ENCODE measurements at places on chromosomes 6 and 20. TPM values are rescaled to one million over a fixed set of nuclear protein-coding genes. Genes with fewer than 3 reads are reported as not detected.

CFB gene
- 0.21 TPM for total RNA-seq

TRIM31 gene
- not detected for total RNA-seq

CDKAL1 gene
- 32.6 TPM for total RNA-seq

COL12A1 gene
- not detected for total RNA-seq

- DNase-seq: no peak
- H3K36me3 ChIP-seq: peaks cover 14% of the 10 kb centered on the region
- no peak overlapping the region for H3K27ac ChIP-seq
These were observed 121.4 kb downstream of the REV3L start for GRCh38 chr6:111361648-111362047.

- no peak overlapping the region for H3K4me3 ChIP-seq
- no peaks in the 10 kb centered on the region for H3K36me3 ChIP-seq
- no peaks in the 10 kb centered on the region for H3K4me1 ChIP-seq
- no peaks in the 10 kb centered on the region for H3K27me3 ChIP-seq
- no peak for DNase-seq
These were observed 187.1 kb upstream of the RNF217 start for GRCh38 chr6:124775121-124775520.

DNA sequence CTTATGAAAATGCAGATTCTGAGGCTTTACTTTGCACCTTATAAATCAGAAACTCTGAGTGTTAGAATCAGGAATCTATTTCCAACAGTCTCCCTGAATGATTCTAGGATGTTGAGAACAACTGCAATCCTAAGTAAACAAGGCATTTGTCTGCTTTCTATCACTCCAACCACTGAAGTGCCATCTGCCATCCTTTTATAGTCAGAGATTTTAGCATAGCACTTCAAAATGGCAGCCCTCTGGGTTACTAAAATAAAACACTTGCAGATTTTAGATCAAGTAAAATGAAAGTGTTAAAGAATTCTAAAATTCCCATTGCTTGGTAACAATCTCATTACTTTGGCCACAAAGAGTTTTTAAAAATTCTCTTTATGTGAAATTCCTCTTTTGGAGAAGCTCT lies 258.9 kb downstream of the CD109 start:
- no peaks in the 10 kb centered on the region for H3K36me3 ChIP-seq
- no peaks in the 10 kb centered on the region for H3K4me1 ChIP-seq
- DNase-seq: no peak
- peaks cover 2% of the 10 kb centered on the region for H3K27me3 ChIP-seq

DNA sequence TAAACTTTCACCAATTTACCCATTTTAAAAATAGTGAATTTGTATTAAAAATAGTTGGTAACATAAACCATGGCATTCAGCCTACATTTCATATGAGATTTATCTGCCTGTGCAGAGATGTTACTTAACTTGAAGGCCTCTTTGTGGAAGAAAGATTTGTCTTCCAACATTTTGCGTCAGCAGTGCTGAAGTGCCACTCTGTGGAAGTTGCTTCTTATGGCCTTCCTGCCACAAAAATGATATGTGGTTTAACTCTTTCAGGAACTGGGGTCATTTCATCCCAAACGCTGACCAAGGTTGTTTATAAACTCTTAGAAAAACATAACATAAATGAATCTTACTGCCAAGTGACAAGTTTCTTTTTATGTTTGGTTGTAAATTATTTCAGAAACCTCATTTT lies 246.8 kb downstream of the ARID1B start:
- H3K4me1 ChIP-seq: peaks cover 42% of the 10 kb centered on the region
- no peak overlapping the region for H3K4me3 ChIP-seq
- no peak for DNase-seq
- no peaks in the 10 kb centered on the region for H3K27me3 ChIP-seq
- no peak overlapping the region for H3K27ac ChIP-seq

DNA sequence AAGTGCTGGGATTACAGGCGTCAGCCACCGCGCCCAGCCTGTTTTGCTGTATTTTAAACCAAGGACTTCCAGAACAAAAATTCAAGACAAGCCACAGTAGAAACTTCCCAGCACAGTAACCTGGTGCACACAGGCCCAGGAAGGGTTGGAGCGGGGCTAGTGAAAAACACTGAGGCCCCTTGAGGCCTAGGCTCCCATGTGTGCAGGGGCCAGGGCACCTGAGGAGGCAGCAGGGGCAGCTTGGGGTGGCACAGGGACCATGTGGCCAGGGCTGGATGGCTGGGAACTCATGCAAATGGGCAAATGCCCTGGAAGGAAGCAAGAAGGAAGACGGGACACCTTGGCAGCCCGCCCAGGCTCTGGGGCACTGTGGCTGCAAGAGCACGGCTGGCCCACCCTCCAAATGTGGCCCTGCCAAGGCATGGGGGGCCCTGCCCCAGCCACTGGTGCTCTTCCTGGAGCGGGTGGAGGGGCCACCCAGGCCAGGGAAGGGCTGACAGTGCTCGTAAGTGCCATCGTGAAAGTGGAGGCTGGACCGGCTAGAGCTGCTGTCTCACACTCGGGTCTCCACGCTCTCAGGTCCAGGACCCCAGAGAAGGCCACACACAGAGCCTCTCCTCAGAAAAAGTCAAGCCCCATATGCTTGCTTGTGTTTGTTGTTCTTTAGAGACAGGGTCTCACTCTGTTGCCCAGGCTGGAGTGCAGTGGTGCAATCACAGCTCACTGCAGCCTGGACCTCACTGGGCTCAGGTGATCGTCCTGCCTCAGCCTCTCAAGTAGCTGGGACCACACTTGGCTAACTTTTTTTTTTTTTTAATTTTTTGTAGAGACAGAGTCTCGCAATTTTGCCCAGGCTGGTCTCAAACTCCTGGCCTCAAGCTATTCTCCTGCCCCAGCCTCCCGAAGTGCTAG lies 10.3 kb downstream of the SLC2A4RG start:
- H3K27me3 ChIP-seq: no peaks in the 10 kb centered on the region
- H3K4me3 ChIP-seq: no peak overlapping the region
- peaks cover 10% of the 10 kb centered on the region for H3K4me1 ChIP-seq
- DNase-seq: no peak
- H3K36me3 ChIP-seq: no peaks in the 10 kb centered on the region

GRCh38 chr6:170030821-170031471 lies 259.9 kb downstream of the DLL1 start:
- H3K4me3 ChIP-seq: no peak overlapping the region
- H3K27me3 ChIP-seq: peaks cover 3% of the 10 kb centered on the region
- no peaks in the 10 kb centered on the region for H3K4me1 ChIP-seq
- H3K27ac ChIP-seq: no peak overlapping the region

All from activated T-helper 1 cell treated with anti-CD3 and anti-CD28 coated beads, Interleukin-12 subunit alpha, Interleukin-12 subunit beta, Interleukin-2, Interleukin-4 antibody, amounts not matched to agents 30 ng/mL and 10 ng/mL and 1 ng/mL, durations not matched to agents 14 hours and 24 hours and 36 hours (primary cell).